Left lung (tissue), 14 donors: ENCODE measurements at places on chromosomes 6 and 20. TPM values are rescaled to one million over a fixed set of nuclear protein-coding genes. Genes with fewer than 3 reads are reported as not detected.

Gene LTA
- total RNA-seq = 0.17 TPM

Gene C20orf204
- 0.76 TPM for total RNA-seq

Gene PXDC1
- total RNA-seq = 50.8 TPM

Gene MSH5
- total RNA-seq = 20.0 TPM

Gene FNDC1
- 0.68 TPM for total RNA-seq

Gene SLC13A3
- 2.9 TPM for total RNA-seq

Gene ENTPD6
- 76.3 TPM for total RNA-seq

Gene TFAP2A
- 0.97 TPM for total RNA-seq

Gene SPATA25
- 0.70 TPM for total RNA-seq

Gene CNKSR3
- 13.4 TPM for total RNA-seq

Gene SLC17A2
- not detected for total RNA-seq

Gene MAPK13
- total RNA-seq = 89.7 TPM

Gene GPX5
- total RNA-seq = not detected

Gene WFDC10B
- total RNA-seq = 0.44 TPM

Gene DIDO1
- 38.1 TPM for total RNA-seq

Gene MROH8
- 1.8 TPM for total RNA-seq

Gene DYNLT2
- total RNA-seq = 1.4 TPM

Gene EPPIN
- not detected for total RNA-seq

Gene GSTA3
- total RNA-seq = not detected

Gene SIRPB1
- total RNA-seq = 8.0 TPM

Gene SCRT2
- not detected for total RNA-seq

Gene PTK7
- total RNA-seq = 179 TPM

Gene RSPH9
- 1.9 TPM for total RNA-seq

Gene CAP2
- total RNA-seq = 10.6 TPM

Gene TP53TG5
- total RNA-seq = not detected

Gene NCOA3
- total RNA-seq = 34.5 TPM

Gene ZNF318
- total RNA-seq = 14.3 TPM

Gene C6orf58
- total RNA-seq = not detected

Gene TFB1M
- 20.6 TPM for total RNA-seq

Gene HLA-DRA
- total RNA-seq = 1,058 TPM

Gene TOX2
- total RNA-seq = 29.9 TPM

Gene PNLDC1
- 0.18 TPM for total RNA-seq

Gene ANGPT4
- total RNA-seq = 0.16 TPM

Gene TCF21
- total RNA-seq = 21.7 TPM

Gene PHF3
- 44.5 TPM for total RNA-seq

Gene NOX3
- not detected for total RNA-seq

Gene KCNQ2
- total RNA-seq = not detected

Gene CLDN20
- total RNA-seq = not detected

Gene C20orf96
- total RNA-seq = 6.9 TPM

Gene RSPO4
- total RNA-seq = 2.2 TPM

Gene MRPS18B
- total RNA-seq = 36.6 TPM

Gene GABRR2
- total RNA-seq = 0.82 TPM

Gene RNF8
- 15.7 TPM for total RNA-seq

Gene LINC00237
- total RNA-seq = not detected
